ENCODE measurements at places on chromosomes 5 and 9.

DNA sequence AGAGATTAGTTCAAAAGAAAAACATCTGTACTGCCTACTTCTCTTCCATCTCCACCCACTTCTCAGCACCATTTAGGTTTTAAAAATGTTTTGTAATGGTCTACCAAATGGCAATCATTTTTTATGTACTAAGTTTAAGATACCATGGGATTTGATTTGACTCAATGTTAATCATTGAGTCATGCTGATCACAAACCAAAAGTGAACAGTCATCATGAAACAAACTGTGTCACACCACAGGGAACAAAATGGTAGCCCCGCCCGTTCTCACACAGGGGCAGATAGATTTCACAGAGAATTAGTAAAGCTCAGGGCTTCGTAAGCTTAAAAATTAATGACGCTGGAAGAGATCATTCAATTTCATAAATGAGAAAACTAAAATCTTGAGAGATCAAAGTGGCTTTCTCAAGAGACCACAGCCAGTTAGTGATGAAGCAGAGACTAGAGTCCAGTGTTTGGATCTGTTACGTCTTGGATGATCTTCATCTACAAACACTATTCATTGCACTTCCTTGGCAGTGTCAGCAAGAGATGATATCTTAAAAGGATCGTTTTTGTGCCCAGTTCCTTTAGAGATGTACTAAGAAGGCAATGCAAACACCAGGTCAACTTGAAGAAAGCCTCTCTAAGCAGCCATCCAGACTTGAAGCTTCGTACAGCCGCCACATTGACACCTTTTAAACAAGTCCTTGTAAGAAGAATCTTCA, 33.9 kb upstream of the TRIO start:
- no peak for DNase-seq

GRCh38 chr9:134775081-134775951, 105.3 kb upstream of the FCN2 start:
- DNase-seq, result no peak

DNA sequence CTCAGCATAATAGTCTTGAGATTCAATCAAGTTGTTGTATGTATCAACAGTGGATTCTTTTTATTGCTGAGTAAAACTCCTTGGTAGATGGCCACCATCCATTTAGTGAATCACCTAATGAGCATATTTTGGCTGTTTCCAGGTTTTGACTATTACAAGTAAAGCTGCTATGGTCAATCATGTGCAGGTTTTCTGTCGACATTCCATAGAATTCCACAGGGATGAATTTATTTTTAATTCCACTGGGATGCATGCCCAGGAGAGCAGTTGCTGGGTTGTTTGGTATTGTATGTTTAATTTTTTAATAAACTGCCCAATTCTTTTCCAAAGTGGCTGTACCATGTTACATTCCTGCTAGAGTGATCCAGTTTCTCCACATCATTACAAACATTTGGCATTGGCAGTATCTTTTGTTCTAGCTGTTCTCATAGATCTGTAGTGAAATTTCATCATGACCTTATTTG, 10.5 kb upstream of the S1PR3 start:
- DNase-seq, result no peak

DNA sequence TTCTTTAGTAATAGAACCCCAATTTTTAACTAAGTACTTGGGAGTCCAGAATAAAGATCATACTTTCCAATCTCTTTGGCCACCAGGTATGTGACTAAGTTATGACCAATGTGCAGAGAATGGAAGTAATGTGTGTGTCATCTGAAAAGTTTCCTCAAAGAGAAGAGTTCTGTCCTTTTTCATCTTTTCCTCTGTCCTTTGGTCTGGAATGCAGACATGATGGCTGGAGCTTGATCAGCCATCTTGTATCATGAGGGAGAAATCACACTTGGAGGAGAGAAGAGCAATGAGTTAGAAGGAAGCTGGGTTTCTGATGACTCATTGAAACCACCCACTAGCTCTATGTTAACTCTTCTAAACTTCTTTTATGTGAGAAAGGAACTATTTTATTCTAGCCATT, 5.5 kb upstream of the CPEB4 start:
- DNase-seq, result no peak

GRCh38 chr5:138517437-138517836, 25.6 kb downstream of the ETF1 start:
- no peak for DNase-seq

GRCh38 chr5:163535290-163535689, 29.9 kb downstream of the MAT2B start:
- no peak for DNase-seq

GRCh38 chr5:15827741-15828140, 327.8 kb downstream of the FBXL7 start:
- DNase-seq, result no peak

DNA sequence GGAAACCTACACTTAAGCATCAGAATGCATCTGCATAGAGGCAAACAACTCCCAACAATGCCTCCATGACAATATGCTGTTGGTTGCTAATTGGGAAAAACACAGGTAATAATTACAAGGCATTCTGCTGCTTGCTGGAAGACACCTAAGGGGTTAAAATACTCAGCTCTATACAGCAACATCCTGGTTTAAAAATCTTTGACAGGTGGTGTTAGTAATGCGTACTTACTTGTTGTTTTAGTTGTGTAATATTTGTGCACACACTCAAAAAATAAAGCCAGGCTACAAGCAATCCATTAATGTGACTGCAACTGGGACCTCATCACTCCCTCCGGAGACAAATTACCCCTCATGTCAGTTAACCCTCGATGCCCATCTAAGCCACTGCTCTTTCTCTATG, 126.3 kb upstream of the ELL2 start:
- DNase-seq, result no peak

DNA sequence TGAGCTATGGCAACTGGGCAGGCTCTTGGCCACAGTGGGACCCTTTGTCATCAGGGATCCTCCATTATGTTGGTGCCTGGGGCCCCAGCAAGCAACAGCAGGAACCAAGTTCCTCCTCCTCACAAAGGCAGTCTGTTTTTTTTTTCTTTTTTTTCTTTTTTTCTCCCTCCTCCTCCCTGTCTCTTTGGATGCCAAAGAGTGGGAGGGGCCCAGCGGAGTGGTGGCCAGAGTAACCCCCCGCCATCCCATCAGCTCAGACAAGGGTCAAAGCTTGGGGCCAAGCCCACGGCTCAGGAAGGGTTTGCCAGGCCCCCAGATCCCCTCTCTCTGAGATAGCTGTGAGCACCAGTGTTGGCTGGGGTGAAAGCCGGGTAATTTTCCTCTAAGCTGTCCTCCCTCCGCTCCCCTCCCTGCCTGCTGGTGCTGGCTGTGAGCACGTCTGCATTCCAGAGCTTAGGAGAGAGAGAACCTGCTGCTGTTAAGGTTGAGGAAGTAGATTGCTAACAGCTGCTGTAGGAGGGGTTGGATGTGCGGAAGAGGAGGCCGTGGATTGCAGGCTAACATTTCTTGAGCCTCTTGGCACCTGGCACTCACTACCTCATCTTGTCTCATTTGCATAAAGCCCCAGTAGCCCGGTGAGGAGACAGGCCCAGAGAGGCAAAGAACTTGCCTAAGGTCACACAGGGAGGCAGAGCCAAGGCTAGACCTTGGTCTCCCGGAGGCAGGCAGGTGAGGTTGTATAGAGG, 21.2 kb downstream of the GSN start:
- no peak for DNase-seq

DNA sequence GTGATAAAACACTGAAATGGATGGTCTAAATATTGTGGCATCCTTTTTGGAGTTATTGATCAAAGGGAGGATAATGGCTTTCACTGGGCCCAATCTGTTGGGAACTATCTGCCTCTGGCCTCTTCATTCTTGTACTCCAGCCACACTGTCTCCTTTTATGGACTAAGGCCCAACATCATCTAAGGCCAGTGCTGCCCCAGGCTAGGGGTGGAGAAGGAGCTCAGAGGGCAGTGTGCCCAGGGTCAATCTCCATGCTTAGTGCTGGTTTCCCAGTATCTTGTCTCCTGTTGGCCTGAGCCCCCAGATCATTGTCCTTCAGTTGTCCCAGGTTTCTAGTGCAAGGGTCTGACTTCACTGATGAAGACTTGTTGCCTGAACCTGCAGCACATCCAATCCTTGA, 26.4 kb upstream of the JMY start:
- no peak for DNase-seq

DNA sequence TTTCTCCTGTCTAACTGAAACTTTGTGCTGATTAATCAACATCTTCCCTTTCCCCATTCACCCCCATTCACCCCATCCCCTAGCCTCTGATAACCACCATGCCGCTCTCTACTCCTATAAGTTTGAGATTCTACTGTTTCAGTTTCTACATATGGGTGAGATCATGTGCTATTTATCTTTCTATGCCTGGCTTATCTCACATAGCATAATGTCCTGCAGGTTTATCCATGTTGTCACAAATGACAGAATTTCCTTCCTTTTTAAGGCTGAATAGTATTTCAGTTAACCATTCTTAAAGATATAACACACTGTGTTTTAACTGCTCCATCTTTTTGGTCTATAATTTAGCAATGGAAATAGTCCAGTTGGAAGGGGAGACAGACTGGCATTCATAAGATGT, 205.1 kb downstream of the SNCAIP start:
- DNase-seq, result no peak

- no peak for DNase-seq
Measured at GRCh38 chr5:33422191-33422590, 18.6 kb upstream of the TARS1 start.

DNA sequence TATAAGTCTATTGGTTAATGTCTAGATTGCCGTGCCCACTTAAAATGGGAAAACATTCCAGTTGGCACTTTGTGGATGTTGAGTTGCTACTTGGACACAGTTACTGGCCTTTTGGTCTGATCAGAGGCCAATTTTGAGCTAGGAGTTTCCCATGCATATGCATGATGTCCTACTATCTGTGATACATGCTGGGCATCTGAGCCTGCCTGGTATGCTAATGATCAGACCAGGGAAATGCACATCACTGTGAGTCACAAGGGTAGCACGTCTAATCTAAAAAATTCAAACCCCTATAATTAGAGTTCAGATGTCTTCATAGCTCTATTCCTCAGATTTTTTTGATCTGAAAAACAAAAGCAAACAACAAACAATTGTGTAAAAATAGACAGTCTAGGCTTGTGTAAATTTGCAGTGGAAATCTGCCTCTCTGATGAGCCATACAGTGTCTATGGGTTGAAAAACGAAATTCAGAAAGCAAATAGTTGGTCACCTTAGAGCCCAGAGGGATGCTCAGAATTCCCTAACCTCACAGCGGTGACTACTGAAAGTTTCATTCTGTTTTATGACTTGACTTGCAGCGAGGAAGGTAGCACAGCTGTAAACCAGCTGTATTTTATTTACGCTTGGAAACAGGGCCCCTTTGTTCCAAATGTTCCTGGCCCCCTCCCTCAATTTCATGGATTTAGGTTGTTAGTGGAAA, 37.3 kb downstream of the PALM2AKAP2 start:
- DNase-seq, result no peak

- DNase-seq, result no peak
Measured at GRCh38 chr9:117622347-117622746, 81.9 kb upstream of the TLR4 start.

GRCh38 chr5:150117945-150118560, 31.7 kb upstream of the CSF1R start:
- DNase-seq, result no peak

- DNase-seq, result no peak
Measured at GRCh38 chr5:157184117-157184670, 3.6 kb downstream of the ITK start.

DNA sequence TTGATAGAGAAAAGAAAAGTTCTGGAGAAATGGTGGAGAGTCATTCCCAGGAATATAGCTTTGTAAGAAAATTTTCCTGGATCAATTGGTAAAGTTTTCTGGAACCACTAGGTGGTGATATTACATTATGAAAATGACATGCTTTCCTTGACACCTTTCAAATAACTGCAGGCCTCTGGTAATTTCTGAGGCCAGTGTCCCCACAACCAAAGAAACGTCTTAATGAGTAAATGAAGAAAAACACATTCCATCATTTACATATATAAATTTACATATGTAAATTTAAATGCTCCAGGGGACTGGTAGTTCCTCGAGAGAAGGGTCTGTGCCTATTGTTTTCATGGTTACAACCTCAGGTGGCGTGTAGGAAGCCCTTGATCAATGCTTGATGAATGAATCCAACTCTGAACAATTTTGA, 17.2 kb upstream of the RGS3 start:
- DNase-seq, result peak; percentile 31

DNA sequence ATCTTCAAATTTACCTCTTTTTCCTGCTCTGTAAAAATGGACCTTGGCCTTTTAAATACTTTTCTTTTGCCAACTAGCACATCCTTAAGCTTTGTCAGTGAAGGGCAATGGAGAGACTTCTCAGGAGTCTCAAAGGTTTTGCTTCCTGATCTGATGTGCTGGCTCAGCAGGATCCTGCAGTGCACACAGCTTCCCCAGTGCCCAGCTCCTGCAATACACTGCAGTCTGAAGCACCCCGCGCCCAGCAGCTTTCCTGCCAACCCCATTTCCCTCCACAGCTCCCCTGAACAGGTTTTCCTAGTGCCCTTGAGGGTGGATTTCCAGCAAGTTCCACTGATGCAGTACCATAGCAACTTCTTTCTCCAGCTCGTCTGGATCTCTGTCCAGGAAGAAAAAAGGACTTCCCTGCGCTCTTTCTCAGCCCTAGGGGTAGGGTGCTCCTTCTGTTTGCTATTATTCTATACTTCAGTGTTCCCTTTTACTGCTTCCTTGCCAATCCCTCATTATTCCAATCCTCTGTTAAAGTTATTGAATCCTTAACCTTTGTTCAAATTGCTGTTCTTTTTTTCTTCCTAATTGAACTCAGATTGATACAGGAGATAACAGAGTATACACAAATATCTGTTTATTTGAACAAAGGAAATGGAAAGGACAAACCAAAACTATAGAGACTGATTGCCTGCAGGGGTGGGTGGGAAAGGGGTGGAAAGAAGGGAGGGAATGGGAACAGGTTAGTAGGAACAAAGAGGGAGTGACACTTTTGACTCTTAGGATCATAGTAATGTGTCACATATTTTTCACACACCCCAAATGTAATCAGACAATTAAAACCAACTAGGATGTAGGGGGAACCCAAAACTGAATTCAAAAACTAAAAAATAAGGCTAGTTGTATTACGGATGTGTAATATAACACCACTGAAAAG, 8.5 kb downstream of the SNAPC3 start:
- no peak for DNase-seq

DNA sequence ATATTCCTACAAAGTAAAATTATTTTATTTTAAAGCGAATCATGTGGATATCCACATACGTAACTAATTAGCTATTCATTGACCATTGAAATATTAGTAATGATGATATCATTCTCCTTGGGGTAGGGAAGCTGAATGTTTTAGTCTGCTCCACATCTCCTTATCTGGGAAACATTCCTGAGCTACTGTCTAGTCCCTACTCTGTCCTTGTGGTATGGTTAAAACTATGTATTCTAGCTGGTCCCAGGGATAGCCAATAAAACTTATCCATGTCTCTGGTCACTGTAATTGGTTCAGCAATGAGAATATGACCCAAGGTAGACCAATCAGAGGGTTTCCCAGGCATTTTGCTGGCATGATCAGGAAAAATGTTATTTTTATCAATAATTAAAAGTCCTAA, 76.0 kb upstream of the DAP start:
- no peak for DNase-seq

GRCh38 chr9:108813951-108814601, 41.7 kb downstream of the ACTL7B start:
- DNase-seq, result no peak

GRCh38 chr5:1655496-1656270, 131.9 kb upstream of the LPCAT1 start:
- no peak for DNase-seq

GRCh38 chr5:105940181-105940580, 1730.6 kb downstream of the EFNA5 start:
- no peak for DNase-seq

GRCh38 chr5:160229190-160229742, at the start of gene FABP6:
TSS of gene FABP6 (plus strand) at chr5:160229506. CDS start at chr5:160229558, 52 bp downstream.
- no peak for DNase-seq

GRCh38 chr5:116544531-116545241, 29.9 kb downstream of the SEMA6A start:
- DNase-seq, result no peak
